Posterior cingulate gyrus (tissue), 11 donors: ENCODE measurements at places on chromosomes 5 and 9.

GRCh38 chr5:55896663-55897062 is 45.5 kb downstream of the IL31RA start:
- no peak for DNase-seq

DNA sequence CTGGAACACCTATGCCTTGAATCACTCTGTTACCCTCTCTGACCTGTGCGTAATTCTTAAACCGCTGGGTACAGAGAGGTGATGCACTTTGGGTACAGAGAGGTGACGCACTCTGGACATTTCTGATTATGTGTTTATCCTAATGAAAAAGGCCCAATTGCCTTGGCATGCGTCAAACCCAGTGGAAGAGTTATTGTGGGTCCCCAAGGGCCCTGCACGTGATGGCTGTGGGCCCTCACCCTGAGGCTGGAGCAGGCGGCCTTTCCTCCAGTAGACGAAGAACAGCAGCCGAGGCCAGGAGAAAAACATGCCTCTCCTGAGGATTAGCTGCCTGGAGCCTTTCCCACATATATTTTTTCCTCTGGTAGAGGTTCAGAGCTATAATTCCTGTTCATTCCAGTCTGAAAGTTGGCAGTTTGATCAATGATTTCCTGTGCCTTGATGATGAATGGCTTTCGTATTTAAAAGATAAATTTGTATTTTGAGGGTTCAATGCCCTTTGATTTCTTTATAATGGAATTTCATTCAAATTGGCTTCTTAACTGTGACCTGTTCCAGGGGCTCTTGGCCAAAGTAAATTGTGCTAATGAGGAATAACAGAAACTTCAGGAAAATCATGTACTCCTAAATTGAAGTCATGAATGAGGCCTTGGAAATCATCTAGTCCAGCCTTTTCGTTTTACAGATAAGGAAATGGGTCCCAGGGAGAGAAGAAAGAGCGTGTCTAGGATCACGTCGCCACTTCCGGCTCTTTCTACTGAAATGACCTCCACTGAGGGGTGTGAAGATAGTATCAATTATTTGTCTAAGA is 22.8 kb downstream of the ACER2 start:
- no peak for DNase-seq

- no peak for DNase-seq
Observed at GRCh38 chr5:99349787-99350186, 421.0 kb upstream of the CHD1 start.

DNA sequence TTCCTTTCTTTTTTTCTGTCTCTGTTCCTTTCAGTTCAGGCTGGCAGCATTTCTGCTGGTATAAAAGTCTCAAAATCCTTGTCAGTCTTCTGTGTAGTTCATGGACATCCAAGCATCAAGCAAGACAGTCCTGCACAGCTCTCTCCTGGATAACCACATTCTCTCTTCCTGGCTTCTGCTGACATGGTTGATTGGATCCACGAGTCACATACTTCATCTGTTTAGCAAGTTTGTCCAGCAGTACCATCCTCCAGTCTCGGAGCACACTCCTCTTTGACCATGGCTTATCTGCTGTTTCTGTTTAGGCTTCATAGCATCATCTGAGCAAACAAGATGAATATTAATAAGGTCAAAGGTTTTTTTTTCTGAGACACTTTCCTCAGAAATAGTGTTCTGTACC is 220.8 kb downstream of the KDM4C start:
- no peak for DNase-seq

GRCh38 chr5:13816126-13816525 is 128.4 kb downstream of the DNAH5 start:
- no peak for DNase-seq

DNA sequence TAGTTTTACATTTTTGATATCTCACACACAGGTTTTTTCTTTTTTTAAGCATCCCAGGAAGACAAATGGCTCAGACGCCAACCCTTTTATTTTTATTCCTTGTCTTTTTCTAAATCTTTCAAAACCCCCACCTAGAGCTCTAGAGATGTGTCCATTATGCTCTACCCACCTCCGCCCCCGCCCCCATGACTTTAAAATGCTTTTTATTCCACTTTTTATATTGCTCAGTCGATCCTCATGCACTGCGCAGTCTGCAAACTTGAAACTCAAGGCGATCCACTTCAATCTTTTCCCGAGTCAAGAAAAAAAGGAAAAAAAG is 411 bp upstream of the MAT2B start:
- DNase-seq = no peak
